Heart right ventricle (tissue), 16 donors: ENCODE measurements at places on chromosomes 1 and 21.

- no peak for DNase-seq
Observed at GRCh38 chr1:164742745-164743144, 183.8 kb downstream of the PBX1 start.

DNA sequence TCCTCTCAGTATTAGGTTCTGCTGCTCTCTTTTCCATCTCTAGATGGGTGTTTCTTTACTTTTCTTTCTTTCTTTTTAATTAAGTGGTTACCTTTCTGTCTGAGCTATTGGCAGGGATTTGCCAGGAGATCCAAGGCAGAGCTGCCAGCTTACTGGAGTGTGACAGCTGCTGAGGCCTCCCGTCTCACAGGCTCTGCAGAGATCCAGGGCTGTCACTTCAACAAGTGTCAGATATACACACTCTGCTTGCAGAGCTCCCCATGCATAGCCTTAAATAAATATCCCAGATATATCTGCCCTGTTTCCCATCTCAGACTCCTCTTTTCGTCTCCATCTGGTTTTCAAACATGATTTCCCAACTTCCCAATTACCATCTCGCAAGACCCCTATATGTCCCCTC is 124.3 kb downstream of the NOS1AP start:
- DNase-seq: peak; percentile 17

DNA sequence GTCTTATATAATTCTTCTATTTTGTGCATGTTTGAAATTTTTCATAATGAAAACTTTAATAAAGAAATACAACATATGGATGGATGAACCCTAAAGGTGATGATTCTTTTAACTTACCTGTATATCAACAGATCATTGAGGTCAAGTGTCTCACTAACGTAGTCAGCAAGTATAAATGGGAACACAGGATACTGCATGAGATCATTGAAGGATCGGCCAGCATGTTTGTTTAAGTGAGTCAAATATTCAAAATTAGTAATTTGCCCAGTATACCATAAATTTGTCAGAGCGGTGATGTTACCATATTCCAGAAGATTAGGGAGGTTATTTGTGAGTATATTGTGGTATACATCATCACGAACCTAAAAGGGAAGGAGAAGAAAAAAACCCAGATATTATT is 71.0 kb upstream of the GNG4 start:
- DNase-seq: no peak

DNA sequence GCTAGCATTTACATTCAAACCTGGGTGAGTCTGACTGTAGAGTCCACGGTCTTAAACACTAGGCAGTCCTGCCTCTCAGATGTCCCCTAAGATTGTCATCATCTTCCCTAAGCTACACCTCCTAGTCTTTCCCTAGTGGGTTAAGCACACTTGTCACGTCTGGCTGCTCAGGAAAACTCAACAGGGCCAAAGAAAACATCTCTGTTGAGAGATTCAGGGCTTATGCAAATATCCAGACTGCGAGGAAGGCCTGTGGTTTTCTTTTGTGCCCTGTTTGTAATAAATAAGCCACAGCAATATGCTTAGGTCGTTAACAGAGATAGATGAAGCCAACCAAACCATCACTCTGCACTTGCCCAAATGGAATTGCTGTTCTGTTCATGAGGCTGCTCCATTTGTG is 472.6 kb upstream of the DEPDC1 start:
- no peak for DNase-seq

DNA sequence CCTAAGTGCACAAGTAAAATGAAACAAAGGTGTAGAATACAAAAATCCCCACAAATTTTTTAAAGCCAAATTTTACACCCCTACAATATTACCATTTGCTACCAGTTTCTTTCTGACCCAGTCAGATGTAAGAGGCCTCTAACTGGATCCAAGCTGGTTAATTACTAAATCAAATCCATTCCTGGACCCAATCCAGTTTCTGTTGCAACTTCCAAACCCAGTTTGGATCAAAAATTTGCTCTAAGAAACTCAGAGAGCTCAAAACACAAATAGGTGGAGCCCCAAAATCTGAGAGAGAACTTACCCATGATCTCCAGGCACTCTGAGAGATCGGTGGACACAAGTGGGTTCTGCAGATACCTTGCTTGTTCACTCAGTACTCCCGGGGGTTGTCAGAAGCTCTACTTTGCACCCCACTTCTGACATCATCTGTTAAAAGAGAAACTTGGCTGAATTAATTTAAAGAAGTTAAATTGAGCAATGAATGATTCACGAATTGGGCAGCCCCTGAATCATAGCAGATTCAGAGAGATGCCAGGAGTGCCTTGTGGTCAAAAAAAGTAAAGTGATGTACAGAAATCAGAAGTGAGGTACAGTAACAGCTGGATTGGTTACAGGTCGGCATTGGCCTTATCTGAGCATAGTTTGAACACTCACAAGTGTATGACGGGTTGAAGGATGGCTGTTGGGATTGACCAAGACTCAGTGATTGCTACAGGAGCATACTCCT is 448.0 kb downstream of the KCNT2 start:
- DNase-seq: no peak

DNA sequence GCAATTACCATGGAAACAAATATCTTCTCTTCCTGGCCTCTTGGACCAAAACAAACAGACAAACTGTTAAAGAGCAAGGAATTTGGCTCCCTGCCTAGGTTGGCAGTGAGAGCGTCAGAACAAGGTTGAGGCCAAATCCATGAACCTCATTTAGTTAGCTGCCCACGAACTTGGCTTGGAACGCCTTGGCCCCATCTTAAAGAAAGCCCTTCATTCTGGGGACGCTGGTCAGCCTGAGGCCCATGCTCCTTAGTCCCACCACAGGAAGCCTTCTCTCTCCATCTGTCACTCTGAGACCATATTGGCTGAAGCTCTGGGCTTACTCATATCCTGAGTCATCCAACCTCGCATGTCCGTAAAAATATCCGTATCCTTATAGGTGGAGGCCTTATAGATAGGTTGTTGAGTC is 62.4 kb upstream of the DIRAS3 start:
- peak; percentile 30 for DNase-seq

GRCh38 chr21:33657124-33657820 is 15.0 kb downstream of the ITSN1 start:
- DNase-seq: no peak

- no peak for DNase-seq
Observed at GRCh38 chr1:45629035-45629434, 5.2 kb upstream of the CCDC17 start.

- DNase-seq: peak; percentile 58
Observed at GRCh38 chr1:174160109-174160473, 771 bp downstream of the RABGAP1L start.
